Ascending aorta (tissue), 2 donors: ENCODE measurements at places on chromosomes 3 and 15. TPM values are rescaled to one million over a fixed set of nuclear protein-coding genes. Genes with fewer than 3 reads are reported as not detected.

- DNase-seq = no peak
- no peak overlapping the region for H3K4me3 ChIP-seq
- H3K27me3 ChIP-seq = no peaks in the 10 kb centered on the region
- H3K36me3 ChIP-seq = no peaks in the 10 kb centered on the region
Measured at GRCh38 chr3:71341721-71342120, 241.8 kb downstream of the FOXP1 start.

GRCh38 chr15:33059184-33059583 is 135.3 kb downstream of the FMN1 start:
- no peaks in the 10 kb centered on the region for H3K27me3 ChIP-seq
- DNase-seq = no peak
- H3K27ac ChIP-seq = no peak overlapping the region
- H3K36me3 ChIP-seq = no peaks in the 10 kb centered on the region
- H3K4me3 ChIP-seq = no peak overlapping the region

GRCh38 chr3:184604615-184605290 is 43.2 kb downstream of the EPHB3 start:
- H3K4me1 ChIP-seq = peaks cover 26% of the 10 kb centered on the region
- DNase-seq = no peak
- H3K27ac ChIP-seq = no peak overlapping the region
- no peaks in the 10 kb centered on the region for H3K27me3 ChIP-seq

GRCh38 chr3:23612296-23612891 is 193.4 kb upstream of the UBE2E1 start:
- no peaks in the 10 kb centered on the region for H3K36me3 ChIP-seq
- H3K4me1 ChIP-seq = no peaks in the 10 kb centered on the region
- H3K27ac ChIP-seq = peak overlapping the region; percentile 81
- H3K27me3 ChIP-seq = no peaks in the 10 kb centered on the region
- DNase-seq = no peak
- H3K4me3 ChIP-seq = peak overlapping the region; percentile 28

DNA sequence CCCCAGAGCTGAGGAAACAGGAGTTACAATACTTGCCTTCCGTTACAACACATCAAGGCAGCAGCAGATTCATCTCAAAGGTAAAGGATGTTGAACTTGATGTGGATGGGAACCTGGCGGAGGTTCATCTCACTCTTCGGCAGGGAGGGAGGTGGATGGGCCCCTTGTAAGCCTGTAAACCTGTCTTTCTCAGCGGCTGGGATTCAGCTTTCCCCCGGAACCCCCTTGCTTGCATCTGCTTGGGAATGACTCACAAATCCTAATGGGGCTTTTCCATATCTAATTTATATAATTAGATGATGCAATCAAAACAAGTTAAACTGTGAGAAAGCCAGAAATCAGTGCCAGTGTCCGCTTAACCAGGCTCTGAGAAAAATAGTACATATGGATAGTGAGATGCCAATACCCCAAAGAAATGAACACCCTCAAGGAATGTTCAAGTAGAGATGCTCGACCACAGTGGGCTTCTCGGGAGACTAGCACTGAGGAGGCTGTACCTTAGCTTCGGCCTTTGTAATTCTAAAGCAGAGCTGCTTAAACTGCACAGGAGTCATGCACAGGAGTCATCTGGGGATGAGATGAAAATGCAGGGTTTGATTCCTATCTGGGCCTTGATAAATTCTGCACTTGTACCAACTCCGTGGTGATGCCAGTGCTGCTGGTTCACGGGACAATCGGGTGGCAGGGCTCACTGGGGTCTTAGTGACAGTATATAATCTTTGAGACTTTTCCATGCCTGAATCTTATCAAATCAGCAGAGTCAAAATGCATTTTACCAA is 2.2 kb upstream of the FAM240A start:
- no peak for DNase-seq
- no peaks in the 10 kb centered on the region for H3K36me3 ChIP-seq
- H3K4me1 ChIP-seq = no peaks in the 10 kb centered on the region
- no peak overlapping the region for H3K4me3 ChIP-seq

- no peaks in the 10 kb centered on the region for H3K4me1 ChIP-seq
- no peak for DNase-seq
- H3K36me3 ChIP-seq = no peaks in the 10 kb centered on the region
Measured at GRCh38 chr3:27114684-27115083, 254.5 kb downstream of the NEK10 start.

- no peak for DNase-seq
- no peaks in the 10 kb centered on the region for H3K36me3 ChIP-seq
- H3K4me1 ChIP-seq = peaks cover 26% of the 10 kb centered on the region
- peak overlapping the region; percentile 72 for H3K27ac ChIP-seq
- no peaks in the 10 kb centered on the region for H3K27me3 ChIP-seq
Measured at GRCh38 chr3:169528289-169528688, 135.2 kb downstream of the MECOM start.

DNA sequence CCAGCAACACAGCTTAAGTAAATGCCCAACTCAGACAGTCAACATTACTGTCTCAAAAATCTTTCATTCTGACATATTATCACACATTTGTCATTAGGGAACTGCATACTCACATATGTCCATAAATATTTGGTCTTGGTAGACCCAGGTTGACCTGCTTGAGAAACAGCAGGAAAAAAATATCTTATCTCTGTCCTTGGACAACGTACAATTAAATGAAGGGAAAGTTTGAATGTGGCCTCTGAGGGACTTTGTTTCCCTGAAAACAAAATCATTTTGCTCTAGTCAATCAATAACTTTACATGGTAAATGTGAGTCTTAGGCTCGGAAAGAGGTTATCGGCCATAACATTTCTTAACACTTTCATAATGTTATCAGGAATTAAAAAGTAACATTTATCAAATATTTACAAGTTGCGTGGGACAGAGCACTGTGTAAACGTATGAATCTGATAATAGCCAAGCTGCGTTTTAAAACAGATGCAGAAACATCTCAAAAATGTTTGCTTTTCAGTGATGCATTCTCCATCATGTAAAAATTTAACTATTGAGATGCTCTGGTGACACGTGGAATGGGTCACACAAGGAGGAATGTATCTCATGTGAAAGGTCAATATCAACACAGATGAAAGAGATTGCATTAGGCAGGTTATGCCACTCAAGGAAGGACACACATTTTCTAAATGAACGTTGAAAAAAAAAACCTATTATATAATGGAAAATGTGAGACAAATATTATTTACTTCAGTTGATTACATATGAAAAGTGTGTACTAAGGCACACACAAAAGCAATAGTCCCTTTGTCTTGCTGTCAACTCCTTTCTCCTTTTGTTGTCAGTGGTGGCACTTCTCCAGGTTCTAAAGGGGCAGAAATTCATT is 304.4 kb downstream of the WDR72 start:
- H3K27me3 ChIP-seq = no peaks in the 10 kb centered on the region
- no peak overlapping the region for H3K4me3 ChIP-seq
- H3K36me3 ChIP-seq = no peaks in the 10 kb centered on the region

- H3K4me3 ChIP-seq = no peak overlapping the region
- H3K27me3 ChIP-seq = no peaks in the 10 kb centered on the region
- no peak overlapping the region for H3K27ac ChIP-seq
- no peak for DNase-seq
Measured at GRCh38 chr15:43538091-43538490, 20.7 kb downstream of the MAP1A start.

GRCh38 chr3:55000953-55001352 is 73.1 kb upstream of the LRTM1 start:
- no peak for DNase-seq
- H3K36me3 ChIP-seq = no peaks in the 10 kb centered on the region
- no peaks in the 10 kb centered on the region for H3K27me3 ChIP-seq

DNA sequence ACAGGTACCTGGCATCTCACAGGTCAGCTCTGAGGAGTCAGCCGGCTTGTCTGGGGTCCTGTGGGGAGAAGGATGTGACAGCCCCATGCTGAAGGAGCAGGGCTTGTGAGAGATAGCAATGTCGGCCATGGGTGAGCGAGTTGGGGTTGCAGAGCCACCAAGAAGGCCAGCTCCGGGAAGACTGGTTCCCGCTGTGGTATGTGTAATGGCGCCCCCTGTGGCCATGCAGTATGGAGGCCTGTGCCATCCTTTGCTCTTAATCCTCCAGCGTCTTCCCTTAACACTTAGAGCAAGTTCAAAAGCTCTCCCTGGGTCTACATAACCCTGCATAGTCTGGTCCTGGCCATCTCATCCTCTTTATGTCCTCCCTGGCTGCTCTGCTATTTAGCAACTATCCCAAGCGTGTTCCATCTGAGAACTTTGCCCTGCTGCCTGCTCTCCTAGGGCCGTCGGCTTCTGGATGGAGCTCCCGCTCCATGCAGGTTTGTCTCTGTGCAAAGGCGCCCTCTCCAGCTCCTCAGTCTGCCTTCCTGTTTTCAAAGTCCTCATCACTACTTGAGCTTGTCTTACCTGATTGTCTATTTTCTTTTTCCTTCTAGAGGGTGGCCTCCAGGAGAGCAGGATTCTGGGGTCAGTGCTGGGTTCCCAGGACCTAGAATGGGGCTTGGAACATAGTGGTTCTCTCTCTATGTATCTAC is 40.8 kb upstream of the IQCF6 start:
- peaks cover 4% of the 10 kb centered on the region for H3K27me3 ChIP-seq
- no peak for DNase-seq
- no peak overlapping the region for H3K4me3 ChIP-seq
- no peaks in the 10 kb centered on the region for H3K36me3 ChIP-seq
- H3K4me1 ChIP-seq = no peaks in the 10 kb centered on the region

- no peak for DNase-seq
- no peaks in the 10 kb centered on the region for H3K4me1 ChIP-seq
- H3K27ac ChIP-seq = no peak overlapping the region
- no peaks in the 10 kb centered on the region for H3K36me3 ChIP-seq
- H3K4me3 ChIP-seq = no peak overlapping the region
Measured at GRCh38 chr3:187484547-187485295, 116.5 kb downstream of the RTP4 start.

- DNase-seq = no peak
- no peak overlapping the region for H3K4me3 ChIP-seq
- no peaks in the 10 kb centered on the region for H3K4me1 ChIP-seq
- H3K36me3 ChIP-seq = no peaks in the 10 kb centered on the region
Measured at GRCh38 chr15:70308011-70308734, 210.5 kb upstream of the TLE3 start.

GRCh38 chr3:24521420-24522145 is 26.9 kb upstream of the THRB start:
- peaks cover 8% of the 10 kb centered on the region for H3K4me1 ChIP-seq
- H3K36me3 ChIP-seq = no peaks in the 10 kb centered on the region
- no peaks in the 10 kb centered on the region for H3K27me3 ChIP-seq
- DNase-seq = peak; percentile 75

GRCh38 chr3:102299125-102299877 is 135.5 kb upstream of the ZPLD1 start:
- H3K36me3 ChIP-seq = no peaks in the 10 kb centered on the region
- no peak overlapping the region for H3K4me3 ChIP-seq
- no peaks in the 10 kb centered on the region for H3K27me3 ChIP-seq
- DNase-seq = no peak
- H3K27ac ChIP-seq = no peak overlapping the region

The RAMAC gene
- 4.8 TPM for total RNA-seq

The ACOX2 gene
- 32.6 TPM for total RNA-seq

The NRG4 gene
- not detected for total RNA-seq

The CFAP100 gene
- not detected for total RNA-seq

The ERICH6 gene
- not detected for total RNA-seq

The P2RY1 gene
- 8.8 TPM for total RNA-seq

The BNC1 gene
- not detected for total RNA-seq

The SERPINI1 gene
- 6.3 TPM for total RNA-seq
